HL-60 (cell line): ENCODE measurements at places on chromosomes 7 and 10.

- DNase-seq: no peak
Measured at GRCh38 chr10:130686689-130687300, 550.6 kb downstream of the GLRX3 start.

- no peak for DNase-seq
Measured at GRCh38 chr7:78493401-78493800, 694.8 kb downstream of the PHTF2 start.

DNA sequence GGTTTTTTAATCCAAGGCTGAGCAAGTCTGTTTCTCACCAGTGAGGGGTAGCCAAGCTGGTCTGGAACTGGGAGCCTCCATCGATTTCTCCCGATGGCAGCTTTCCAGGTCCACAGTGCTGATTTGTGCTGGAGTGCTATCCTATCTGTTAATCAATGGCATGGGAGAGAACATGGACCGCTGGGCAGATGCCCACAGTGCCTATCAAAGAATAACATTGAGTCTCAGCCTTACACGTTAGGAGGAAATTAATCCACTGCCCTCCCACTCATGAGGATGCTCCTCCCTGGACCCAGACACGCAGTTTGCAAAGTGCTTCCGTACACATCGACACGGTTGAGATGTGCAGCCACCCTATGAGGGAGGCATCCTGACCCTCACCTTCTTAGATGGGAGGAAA is 36.0 kb upstream of the CUX1 start:
- DNase-seq: no peak

DNA sequence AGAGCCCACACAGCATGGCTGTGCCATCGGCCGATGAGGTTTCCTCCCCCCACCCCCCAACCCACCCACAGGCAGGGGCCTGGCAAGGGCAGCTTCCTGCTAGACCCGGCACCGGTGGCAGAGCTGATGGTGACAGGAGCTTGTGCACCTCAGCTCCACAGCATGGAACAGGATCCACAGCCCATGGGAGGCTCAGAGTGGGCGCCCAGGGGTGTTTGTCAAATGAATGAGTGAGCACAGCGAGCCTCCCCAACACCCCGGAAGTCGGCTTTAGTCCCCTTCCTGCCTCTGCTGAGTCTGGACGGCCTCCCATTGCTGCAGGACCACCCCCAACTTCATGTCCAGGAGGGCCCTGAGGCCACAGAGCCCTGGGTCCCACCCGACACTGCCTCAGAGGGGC is 68.9 kb downstream of the PDGFA start:
- DNase-seq: no peak

DNA sequence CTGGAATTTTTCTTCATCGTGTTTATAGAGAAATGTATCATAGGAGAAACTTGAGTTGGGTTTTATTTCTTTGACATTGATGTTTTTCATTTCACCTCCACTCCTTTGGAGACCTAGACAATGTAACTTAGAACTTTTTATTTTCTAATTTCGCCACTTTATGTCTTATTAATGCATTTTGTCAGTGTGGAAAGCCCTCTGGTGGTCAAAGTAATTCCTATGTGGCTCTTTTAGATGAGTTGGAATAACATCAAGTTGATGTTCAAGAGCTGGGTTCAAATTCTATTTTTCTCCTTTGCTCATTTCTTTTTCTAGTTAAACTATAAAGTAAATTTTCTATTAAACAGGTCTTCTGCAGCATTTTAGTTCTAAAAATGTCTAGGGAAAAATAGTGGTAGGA is 478.6 kb downstream of the LRMDA start:
- DNase-seq: no peak

DNA sequence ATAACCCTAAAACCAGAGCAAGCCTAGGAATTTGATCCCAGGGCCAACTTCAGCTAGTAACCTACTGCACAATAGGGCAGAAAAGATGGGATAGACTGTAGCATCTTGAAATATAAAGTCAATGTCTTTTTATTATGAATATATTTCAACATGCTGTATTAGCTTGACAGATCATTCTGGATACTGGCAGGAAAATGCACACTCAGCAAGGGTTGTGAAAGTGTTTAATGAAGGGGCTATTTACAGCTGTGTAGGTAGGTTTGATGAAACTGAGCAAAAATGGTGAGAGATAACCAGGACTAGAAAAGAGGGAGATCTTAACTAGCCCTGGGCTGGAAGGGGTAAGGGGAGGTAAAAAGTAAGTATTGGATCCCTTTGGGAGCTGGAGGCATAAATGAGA is 156.2 kb downstream of the RAPGEF5 start:
- DNase-seq: no peak

- no peak for DNase-seq
Measured at GRCh38 chr10:13448216-13448615, 80.6 kb downstream of the BEND7 start.

DNA sequence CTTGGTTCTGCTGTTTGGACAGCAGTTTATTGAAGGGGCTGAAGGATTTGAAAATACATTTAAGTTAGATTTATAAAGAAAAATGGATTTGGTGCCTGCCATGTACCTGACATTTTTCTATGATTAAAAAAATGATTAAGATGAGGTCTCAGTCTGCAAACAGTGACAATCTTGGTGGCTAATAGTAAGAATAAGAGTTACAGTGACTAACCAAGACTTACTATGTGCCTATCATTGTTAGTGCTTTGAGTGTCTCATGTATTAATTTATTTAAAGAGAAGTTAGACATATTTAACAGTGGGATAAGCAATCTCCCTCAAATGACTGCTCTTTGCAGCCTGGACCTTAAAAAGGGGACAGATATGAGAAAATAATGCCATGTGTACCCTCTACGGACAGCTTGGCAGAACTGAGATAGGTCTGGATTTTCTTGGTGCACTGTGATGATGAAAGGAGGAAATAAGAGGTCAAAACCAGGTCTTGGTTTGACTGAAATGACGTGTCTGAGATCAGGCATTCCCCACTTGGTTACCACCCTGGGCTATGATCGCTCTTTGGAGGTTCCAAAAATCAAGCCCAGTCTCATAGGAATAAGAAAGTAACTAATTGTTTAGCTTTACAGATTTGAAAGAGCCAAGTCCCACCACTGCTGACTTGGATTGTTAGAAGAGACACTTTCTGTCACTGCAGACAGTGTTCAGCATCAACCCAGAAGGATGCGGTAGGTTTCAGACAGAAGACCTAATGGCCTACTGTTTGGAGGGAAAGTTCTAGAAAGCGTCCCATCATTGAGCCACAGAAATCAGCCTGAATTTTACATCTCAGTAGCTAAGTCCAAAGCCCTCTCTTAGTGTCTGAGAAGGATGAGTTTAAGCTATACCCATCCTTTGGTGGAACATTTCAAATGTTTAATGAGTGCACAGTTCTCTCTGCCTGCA is 2.1 kb downstream of the CASP7 start:
- no peak for DNase-seq

- no peak for DNase-seq
Measured at GRCh38 chr10:35638101-35638500, 4.0 kb downstream of the FZD8 start.

DNA sequence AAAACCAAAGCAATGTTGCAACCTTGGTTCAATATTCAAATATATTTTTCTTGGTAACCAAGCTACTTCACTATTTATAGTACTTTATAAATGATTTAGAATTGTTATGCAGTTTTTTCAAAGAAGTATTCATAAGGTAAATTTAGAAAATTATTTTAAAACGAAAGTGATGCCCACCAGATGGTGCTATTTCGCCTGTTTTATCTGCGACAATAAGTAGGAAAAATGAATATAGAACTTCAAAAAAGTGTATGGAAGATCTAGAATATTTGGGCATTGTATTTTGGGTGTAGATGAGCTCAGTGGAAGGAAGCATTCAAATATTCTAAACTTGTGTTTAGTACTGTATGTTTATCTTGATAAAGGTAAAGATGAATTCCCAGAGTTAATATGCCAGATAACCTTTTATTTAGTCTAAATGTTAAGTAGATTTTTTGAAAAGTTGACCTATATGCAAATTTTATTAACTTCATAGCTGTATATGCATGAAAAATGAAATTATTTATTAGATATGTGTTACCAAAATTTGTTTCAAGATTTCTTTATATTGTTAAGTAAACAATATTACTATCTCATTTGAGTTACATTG is 93.2 kb downstream of the ADK start:
- DNase-seq: no peak

- no peak for DNase-seq
Measured at GRCh38 chr7:98556288-98556687, 60.8 kb upstream of the NPTX2 start.

- no peak for DNase-seq
Measured at GRCh38 chr7:8491544-8492489, 58.4 kb downstream of the NXPH1 start.

GRCh38 chr7:47317487-47317886 is 264.4 kb downstream of the TNS3 start:
- DNase-seq: no peak

- DNase-seq: no peak
Measured at GRCh38 chr10:126867567-126868365, 37.5 kb upstream of the DOCK1 start.

- no peak for DNase-seq
Measured at GRCh38 chr7:1141651-1142050, 18.3 kb downstream of the ZFAND2A start.

GRCh38 chr7:26011039-26011696 is 140.8 kb upstream of the NFE2L3 start:
- DNase-seq: no peak

- DNase-seq: no peak
Measured at GRCh38 chr7:25238066-25238725, 9.9 kb upstream of the NPVF start.

GRCh38 chr7:6205971-6206660 is 66.3 kb downstream of the CYTH3 start:
- no peak for DNase-seq

DNA sequence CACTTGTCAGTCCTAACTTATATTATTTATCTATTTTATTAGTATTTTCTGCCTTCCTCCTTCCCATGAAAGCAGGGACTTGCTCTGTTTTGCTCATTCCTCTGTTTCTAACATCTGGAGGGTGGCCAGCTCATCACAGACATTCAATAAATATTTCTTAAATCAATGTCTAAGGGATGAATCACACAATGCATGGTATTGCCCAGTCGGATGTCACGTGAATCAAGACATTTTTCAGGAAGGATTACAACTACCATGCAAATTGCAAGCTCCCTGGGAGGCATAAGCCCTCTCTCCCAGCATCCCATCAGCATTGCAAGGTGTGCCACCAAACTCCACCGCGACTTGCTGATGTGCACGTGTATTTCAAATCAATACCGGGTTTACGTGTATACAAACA is 146.6 kb upstream of the RNF32 start:
- DNase-seq: no peak

- DNase-seq: no peak
Measured at GRCh38 chr7:36301914-36302771, 87.5 kb upstream of the ANLN start.

GRCh38 chr7:151425670-151426440 is 14.1 kb downstream of the CRYGN start:
- DNase-seq: no peak
